Sciatic nerve (tissue), 2 donors: ENCODE measurements at places on chromosomes 4 and X. TPM values are rescaled to one million over a fixed set of nuclear protein-coding genes. Genes with fewer than 3 reads are reported as not detected.

DNA sequence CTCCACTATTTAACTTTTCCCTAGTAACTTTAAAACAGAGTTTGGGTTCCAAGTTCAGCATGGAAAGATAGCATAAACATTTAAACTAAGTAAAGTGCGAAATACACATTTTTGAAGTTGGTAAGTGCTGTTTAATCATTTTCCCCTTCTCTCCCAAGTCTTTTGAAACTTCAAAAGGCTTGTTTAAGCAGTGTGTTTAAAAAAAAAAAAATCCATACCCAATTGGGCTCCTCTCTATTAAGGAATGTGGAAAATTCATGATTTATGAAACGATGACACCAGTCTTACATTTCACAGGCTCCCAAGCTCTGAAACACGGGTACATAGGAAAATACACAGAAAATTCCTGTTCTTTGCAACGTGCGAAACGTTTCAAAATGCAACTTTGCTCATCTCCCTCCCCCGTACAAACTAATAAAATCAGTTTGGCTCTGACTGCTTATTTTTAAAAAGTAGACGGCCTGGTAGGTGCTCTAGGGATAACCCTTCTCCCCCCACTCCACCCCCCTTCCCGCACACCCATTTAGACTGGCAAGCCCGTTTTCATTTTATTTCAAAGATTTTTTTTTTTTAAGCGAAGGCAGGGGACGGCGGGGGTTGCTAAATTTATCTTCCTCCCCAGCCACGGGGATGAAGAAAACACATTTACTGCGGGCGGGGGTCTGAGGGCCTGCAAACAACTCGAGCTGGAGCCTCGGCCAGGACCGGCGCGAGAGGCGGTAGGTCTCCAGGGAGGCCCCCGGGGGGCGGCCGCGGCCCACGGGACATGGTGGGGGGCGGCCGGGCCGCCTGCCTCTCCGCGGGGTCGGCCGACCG lies 786 bp upstream of the ZFX start:
- DNase-seq: no peak

DNA sequence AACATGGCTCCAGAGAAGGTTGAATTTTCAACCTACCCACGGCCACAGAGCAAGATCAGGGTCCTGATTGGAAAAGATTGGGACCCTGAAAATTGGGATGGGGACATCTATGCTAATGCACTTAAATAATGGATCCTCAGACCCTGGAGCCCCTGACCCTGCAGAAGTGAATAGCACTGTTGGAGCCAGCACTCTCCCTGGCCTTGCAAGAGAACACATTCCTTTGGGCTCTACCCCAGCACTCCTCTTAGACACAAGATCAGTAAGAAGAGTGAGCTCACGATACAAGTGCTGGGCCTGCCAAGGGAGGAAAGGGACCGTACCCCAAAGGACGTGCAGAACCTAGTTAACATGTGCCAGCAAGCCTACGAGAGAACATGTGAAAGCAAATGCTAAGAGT lies 19.9 kb downstream of the CXCL13 start:
- DNase-seq: no peak

PARM1 gene
- 9.1 TPM for total RNA-seq

UGT2A3 gene
- not detected for total RNA-seq

DNA sequence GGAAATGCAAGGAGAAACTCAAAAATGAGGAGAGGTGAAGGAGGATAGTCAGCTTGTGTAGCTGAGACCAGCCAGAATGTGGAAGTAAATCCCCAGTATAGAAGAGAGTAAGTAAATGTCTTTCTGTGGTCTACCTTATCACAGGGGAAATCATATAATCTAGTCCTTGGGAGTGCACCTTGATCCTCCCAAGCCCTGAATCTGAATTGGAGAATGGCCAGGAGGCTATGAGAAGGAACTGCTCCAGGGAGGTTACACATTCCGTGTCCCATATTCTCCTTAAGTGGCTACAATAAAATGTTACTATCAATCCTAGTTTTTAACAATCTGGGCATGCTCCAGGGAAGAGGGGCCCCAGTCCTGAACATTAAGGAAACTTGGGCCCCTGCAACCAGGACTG lies 10.8 kb downstream of the AGTR2 start:
- no peak for DNase-seq

MAGEB2 gene
- not detected for total RNA-seq

TENM3 gene
- total RNA-seq: 38.2 TPM

SOWAHD gene
- 0.53 TPM for total RNA-seq

CT45A1 gene
- total RNA-seq: not detected

ADGRL3 gene
- 45.9 TPM for total RNA-seq

NDUFB11 gene
- 29.5 TPM for total RNA-seq

GRCh38 chr4:6910340-6910959 lies 824 bp downstream of the TBC1D14 start:
- no peak for DNase-seq

VCX2 gene
- total RNA-seq: not detected

OPRPN gene
- total RNA-seq: not detected
